ENCODE measurements at places on chromosomes 5 and 9. TPM values are rescaled to one million over a fixed set of nuclear protein-coding genes. Genes with fewer than 3 reads are reported as not detected.

The PCDHGA10 gene
- 1.3 TPM for total RNA-seq

The GM2A gene
- 51.3 TPM for total RNA-seq

The SYK gene
- 222 TPM for total RNA-seq

The CYLC2 gene
- total RNA-seq, result not detected

DNA sequence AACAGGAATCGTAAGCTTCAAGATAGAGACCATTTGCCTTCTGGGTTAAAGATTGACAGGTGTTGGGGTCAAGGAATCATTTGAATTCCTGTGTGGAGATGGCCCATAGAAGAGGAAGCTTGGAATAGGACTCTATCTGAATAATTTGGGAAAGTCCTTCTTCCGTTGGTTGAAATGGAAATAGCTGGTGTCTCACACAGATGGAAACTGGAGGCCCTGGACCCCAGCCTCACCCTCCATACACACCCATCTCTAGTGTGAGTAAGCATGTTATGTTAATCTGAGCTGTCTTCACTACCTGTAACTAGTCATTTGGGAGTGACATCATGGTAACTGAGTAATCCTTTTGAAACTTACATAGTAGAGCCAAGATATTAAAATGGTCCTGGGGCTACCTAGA lies 184.4 kb downstream of the CD180 start:
- no peak for DNase-seq

GRCh38 chr9:86042199-86042978 lies 57.0 kb downstream of the GOLM1 start:
- DNase-seq, result no peak

DNA sequence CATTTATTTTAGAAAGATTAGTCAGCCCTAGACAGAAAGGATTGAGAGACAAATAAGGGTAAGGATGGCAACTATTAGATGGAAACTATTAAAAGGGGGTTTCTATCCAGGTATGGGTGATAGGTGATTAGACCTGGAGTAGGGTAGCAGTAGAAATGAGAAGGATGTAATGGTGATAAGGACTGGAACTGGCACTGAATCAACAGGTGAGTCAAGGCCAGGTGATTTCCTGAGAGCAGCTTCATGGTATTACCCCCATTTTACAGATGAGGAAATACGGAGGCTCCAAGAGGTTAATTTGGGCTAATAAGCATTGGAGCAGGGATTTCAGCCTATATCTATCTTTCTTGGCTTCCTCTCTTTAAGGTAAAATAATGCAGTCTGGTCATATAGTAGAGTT lies 55.7 kb downstream of the CAST start:
- no peak for DNase-seq

GRCh38 chr5:79697222-79698170 lies 7.9 kb downstream of the CMYA5 start:
- no peak for DNase-seq

DNA sequence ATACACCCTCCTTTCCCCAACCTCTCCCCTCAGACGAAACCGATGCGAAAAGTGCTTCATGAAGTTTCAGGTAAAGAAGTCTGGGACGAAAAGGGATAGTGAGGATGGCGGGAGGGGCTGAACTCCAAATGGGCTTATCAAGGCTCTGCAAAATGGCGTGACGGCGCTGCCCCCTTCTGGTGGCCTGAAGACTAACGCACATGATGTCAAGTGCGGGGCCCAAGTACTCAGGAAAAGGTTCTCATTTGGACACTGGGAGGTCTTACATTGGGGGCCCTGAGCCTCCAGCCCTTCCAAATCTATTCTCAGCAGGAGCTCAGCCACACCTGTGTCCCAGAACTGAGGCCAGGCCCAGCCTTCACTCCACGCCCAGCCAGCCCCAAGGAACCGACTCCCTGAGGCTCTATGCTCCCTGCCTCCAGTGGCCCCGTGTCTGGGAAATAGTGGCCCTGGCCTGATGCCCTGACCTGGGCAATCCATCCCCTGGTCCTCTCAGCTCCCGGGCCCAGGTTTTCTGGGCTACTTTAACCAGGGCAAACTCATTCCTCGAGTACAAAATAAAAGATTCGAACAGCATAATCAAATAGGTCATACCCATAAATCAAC lies 119.9 kb downstream of the KCNIP1 start:
- no peak for DNase-seq

DNA sequence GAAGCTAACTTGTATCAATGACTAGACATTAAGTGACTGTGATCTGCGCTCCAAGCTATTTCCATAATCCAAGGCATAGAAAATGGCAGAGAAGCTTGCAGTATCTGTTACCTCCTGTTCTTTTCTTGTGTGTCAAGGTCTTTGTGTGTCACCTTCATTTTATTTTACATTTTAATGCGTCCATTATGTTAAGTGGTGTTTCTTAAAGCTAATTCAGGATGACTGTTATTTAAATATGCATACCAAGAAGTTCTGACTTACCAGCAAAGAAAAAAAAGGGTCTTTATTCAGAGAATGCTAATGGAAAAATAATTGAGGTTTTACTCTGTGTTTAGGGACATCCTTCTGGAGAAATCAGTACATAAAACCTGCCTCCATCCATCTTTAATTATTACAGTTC lies 52.3 kb downstream of the STK32A start:
- DNase-seq, result no peak

DNA sequence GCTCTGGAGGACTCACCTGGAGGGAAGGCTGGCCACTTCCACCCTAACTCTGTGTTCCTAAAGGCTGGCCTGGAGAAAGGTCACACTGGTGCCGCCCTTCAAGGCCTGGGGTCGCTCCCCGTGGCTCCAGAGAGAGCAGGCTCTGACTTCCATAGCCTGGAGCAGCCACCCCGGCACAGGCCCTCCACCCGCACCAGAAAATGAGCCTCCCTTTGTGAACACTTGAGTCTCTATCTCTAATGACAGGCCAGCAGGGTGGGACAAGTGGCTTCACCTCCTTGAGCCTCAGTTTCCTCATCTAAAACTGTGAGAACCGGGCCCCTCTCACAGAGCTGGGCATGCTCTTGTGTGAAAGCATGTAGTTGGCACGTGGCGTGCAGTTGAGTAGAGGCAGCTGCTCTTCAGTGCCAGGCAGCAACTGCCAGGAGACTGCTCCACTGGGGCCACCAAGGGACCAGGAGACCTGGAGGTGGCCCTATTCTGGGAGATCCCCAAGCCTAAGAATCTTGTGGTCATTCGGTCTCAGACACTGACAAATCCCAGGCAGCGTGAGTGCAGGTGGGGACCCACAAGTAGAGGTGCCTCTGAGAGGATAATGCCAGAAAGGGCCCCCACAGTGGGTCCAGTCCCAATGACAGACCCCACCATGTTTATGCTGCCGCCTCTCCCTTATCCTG lies 56.7 kb upstream of the GARNL3 start:
- no peak for DNase-seq

All from activated B cell treated with CpG ODN at 0.5 μM for 24 hours (primary cell).